Stimulated activated naive CD8-positive, alpha-beta T cell treated with anti-CD3 and anti-CD28 coated beads, Interleukin-15, Interleukin-2, amounts not matched to agents 100 U/mL and 50 U/mL, for 24 hours (primary cell): ENCODE measurements at places on chromosomes 7 and 10.

- no peak for DNase-seq
Observed at GRCh38 chr10:61166065-61166464, 222.1 kb upstream of the RHOBTB1 start.

DNA sequence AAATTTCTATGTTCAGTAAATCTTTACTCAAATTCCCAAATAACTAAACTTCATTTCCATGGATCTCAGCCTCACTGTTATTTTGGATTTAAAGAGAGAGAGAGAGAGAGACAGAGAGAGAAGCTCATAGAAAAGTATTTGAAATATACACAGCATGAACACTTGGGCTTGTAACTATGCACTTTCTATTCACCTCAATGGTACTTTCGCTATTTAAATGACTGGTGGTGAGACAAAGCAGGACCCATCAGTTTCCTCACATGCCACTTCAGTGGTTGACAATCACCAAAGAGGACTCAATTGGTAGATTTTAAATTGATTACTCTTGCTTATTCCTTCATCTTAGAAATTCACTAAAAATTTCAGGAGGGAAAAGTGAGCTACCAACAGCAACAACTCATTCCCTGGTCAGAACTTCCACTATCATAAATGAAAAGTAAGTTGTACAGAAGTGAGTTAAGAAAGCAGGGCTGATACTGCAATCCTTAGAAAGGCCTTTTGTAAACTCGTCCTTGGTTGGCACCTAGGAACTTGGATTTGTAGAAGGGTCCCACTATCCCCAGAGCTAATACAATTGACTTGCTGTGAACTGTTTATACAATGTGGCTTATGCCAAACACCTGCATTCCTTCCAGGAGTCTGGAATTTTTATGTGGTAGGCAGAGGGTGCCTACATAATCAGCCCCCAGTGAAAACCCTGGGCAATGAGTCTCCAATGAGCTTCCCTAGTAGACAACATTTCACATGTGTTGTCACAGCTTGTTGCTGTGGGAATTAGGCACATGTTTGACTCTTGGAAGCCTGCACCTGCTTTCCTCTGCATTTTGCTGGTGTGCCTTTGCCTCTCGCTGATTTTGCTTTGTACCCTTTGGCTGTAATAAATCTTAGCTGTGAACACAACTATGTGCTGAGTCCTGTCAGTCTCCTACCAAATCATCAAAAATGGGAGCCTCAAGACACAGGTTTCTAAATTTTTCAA lies 10.8 kb downstream of the ERLIN1 start:
- DNase-seq = no peak

GRCh38 chr7:17044861-17045260 lies 163.1 kb upstream of the AGR3 start:
- no peak for DNase-seq

DNA sequence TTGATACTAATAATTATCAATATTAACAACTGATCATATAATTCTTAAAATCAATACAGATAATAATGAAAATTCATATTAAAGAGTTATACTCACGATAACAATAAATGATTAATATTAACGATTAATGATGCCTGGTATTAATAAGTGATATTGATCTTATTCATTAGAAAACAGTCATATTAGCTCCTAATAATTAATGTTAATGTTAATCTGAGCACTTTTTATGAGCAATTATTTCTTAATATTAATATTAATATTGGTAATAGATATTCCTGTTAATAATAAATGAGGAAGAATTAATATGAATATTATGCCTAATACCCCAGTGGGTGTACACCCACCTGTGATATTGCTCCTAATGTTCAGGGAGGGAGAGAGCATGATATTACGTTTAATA lies 23.6 kb downstream of the MEIG1 start:
- no peak for DNase-seq

DNA sequence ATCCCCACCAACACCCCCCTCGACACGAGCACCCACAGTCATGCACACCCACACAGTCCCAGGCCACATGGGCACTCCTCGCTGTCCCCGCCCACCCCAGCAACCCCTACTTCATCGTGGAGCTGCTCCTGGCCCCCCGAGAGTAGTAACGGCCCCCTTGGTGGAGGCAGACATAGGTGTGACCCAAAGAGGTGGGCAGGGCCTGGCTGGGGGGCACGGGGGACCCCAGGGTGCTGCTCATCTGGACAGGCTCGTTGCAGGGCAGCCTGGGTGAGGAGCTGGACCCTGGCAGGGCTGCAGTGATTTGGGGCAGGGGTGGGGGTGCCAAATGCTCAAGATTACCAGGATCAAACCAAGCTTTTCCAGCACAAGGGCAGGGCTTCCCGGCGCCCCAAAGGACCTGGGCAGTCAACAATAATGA lies 42.4 kb upstream of the ZMIZ1 start:
- no peak for DNase-seq

DNA sequence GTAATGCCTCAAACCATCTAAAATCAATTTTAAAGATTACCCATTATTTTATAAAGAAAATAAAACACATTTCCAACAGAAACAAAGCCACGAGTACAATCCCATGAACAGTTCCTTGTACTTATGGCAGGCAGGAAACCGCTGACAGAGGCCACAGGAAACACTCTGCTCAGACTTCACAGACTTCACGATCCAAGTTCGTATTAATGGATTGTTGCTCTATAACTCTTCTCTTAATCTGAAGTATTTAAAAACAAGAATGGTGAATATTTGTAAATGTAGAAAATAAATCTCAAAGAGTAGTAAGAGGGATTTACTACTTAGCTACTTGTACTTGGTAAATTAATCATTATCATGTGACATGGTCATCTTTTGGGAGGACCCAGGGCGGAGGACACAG lies 78.3 kb downstream of the SNX10 start:
- DNase-seq = no peak

DNA sequence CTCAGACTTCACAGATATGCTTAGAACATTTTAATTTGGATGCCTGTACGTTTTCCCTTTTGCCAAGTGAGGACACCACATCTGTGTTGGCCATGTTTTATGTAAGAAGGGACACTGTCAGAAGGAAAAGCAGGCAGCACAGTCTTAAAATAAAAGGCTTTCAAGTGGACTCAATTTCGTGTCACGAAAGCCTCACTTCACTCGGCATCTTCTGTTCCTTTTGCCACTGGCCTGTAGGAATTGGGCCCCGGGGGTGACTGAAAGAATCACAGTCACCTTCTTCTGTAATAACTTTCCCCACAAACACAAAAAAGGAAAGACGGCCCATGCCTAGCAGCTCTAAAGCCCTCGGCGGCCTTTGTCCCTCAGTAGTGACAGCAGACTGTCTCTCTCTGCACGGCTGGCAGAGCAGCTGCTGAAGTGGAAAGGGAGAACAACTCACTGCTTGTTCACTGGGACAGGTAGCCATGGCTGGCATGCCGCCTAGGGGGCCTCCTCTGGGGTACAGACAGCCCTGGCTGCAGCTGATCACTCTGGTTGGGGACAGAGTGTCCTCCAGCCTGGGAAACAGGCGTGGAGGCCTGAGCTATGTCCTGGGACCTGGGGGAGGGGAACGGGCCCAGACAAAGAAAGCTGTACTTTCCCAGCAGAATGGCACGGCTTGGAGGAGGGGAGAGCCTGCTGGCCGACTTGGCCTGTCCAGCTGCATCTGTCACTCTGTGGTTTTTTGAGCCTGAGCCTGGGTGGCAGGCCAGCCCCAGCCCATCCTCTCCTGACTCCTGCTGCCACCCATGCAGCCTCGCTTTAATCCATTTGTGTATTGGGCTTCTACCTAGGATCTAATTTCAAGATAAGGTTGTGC lies 4.4 kb downstream of the RASSF4 start:
- DNase-seq = no peak
